ENCODE measurements at places on chromosomes 3 and 15. TPM values are rescaled to one million over a fixed set of nuclear protein-coding genes. Genes with fewer than 3 reads are reported as not detected.

DNA sequence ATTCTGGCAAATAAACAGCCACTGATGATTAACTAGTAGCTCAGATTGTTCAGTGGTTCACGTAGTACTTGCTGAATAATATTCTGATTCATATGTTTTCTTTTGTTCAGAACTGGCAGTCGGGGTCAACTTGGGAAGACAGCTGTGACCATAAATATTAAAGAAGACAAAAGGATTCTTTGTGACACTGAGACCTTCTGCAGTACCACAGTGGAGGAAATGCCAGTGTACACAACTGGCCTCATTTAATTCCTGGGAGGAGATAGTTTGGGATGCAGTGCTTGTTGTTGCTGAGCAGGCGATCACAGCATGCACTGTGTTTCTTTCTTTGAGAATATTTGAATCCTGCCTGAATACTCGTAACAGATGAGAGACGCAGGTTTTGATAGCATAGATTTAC is 26.7 kb upstream of the MCF2L2 start:
- no peak overlapping the region for H3K4me3 ChIP-seq
- peaks cover 7% of the 10 kb centered on the region for H3K36me3 ChIP-seq
- DNase-seq: no peak
- H3K4me1 ChIP-seq: peaks cover 11% of the 10 kb centered on the region
- peak overlapping the region; percentile 63 for H3K27ac ChIP-seq

- no peak overlapping the region for H3K27ac ChIP-seq
- H3K4me3 ChIP-seq: no peak overlapping the region
- H3K4me1 ChIP-seq: peaks cover 3% of the 10 kb centered on the region
Measured at GRCh38 chr15:81085898-81086297, 48.2 kb upstream of the CFAP161 start.

The MAP6D1 gene
- 4.2 TPM for total RNA-seq

The CRABP1 gene
- total RNA-seq: 5.2 TPM
